Ascending aorta (tissue), 2 donors: ENCODE measurements at places on chromosomes 5 and 9.

DNA sequence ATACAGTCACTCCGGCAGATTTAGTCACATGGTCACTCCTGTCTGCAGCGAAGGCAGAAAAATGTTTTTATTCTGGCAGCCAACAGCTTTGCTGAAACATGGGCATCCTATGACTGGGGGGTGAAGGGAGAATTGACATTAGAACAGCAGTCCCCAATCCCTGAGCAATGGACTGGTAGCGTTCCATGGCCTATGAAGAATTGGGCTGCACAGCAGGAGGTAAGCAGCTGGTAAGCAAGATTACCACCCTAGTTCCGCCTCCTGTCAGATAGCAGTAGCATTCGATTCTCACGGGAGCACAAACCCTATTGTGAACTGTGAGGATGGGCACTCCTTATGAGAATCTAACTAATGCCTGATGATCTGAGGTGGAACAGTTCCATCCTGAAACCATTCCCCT lies 93.1 kb upstream of the FTMT start:
- DNase-seq, result no peak

- no peak for DNase-seq
These were observed 817.1 kb upstream of the CDH9 start for GRCh38 chr5:27855491-27855890.

DNA sequence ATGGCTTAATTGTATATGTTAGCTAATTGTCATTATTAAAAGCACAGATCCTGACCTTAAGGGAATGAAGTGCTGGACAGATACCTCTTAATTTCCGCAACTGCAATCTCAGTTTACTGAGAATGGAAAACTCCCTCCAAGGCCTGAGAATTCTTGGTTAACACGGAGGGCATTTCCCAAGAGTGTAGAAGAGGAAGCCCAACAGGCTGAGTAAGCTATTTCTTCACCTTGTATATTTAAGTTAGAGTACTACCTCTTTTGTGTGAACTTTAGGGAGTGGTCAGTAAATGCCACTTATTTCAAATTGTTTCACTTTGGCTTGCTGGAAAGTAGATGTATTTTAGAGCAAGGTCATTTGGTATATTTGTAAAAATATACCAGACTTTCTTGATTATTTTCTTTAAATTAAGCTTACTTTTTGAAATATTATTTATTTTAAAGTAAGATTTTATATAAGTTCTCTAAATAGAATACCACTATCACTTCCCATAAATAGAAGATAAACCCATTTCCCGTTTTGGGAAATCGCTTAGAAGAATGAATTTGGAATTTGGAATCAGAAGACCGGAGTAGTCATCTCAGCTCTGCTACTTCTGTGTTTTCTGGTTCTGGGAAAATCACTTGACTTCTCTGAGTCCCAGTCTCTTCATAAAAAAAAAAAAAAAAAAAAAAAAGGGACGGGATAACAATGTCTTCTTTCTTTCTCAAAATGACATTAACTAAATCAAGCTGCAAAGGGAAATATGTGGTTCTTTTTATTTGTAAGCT lies 26.0 kb upstream of the C9orf72 start:
- DNase-seq, result no peak

DNA sequence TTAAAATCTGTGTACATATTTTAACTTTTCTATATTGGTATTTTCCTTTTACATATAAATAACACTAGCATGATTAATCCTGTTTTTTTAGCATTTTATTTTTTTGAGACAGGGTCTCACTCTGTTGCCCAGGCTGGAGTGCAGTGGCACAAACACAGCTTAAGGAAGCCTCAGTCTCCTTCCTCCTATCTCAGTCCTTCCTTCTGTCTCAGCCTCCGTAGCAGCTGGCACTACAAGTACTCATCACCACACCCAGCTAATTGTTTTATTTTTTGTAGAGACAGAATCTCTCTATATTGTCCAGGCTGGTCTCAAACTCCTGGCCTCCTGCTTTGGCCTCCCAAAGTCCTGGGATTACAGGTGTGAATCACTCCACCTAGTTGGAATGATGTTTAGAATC lies 1.5 kb upstream of the C5orf24 start:
- no peak for DNase-seq
